ENCODE measurements at places on chromosomes 1 and 21.

- DNase-seq: no peak
Observed at GRCh38 chr1:218646288-218646687, 301.2 kb downstream of the TGFB2 start.

DNA sequence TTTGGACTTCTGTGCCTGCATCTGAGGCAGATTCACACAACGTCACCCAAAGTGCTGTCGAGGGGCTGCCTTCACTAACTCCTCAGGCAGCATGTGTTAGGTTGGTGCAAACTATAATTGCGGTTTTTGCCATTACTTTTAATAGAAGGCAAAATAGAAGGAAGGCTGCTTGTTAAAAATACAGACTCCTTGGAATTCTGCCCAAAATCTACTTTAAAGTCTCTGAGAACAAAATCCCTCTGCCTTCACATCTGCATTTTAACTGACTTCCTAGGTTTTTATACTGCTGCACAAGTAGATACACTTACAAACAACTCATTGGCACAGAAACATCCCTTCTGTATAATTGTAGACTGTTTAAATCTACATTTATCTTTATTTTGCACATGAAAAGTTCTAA is 41.3 kb upstream of the SLC19A2 start:
- no peak for DNase-seq

GRCh38 chr21:42403611-42404231 is at the start of gene UBASH3A:
UBASH3A (plus strand) TSS chr21:42403902; CDS start chr21:42403946, 44 bp downstream.
- DNase-seq: peak; percentile 81

DNA sequence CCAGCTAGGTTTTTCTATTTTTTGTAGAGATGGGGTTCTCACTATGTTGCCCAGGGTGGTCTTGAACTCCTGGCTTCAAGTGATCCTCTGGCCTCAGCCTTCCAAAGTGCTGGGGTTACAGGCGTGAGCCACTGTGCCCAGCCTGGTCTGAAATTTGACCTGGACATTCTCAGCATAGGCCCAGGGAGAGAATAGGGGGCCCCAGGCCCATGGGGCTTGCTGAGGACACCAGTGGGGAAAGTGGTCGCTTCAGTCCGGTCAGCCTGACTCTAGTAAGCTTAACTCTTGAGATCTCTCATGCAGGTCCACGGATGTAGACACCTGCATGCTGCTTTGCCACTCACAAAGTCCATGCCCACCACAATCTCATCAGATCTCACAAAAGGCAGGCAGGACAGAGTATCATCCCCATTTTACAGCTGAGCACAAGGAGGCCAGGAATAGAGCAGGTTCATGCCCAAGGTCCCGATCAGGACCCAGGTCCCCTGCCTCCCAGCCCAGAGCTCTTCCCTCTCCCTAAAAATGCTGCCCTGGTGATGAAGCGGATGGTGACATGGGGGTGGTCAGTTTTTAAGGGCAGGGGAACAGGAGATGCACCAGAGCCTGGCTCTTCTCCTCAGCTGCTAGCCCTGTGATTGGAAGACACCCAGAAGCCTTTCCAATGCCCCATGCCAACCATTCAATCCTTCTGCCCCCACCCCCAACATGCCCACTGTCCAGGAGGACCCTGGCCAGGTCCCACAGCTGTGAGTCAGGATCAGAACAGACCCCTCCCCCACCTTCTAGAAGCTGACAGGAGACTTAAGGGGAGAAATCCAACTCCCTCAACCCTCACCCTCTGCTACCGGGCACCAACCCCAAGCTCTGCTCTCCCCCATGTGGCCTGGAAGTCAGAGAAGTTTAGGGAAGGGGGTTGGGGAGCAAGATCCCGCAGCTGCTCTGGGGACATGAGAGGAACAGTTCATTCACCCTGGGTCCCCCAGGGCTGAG is 1.8 kb downstream of the FHL3 start:
- no peak for DNase-seq

DNA sequence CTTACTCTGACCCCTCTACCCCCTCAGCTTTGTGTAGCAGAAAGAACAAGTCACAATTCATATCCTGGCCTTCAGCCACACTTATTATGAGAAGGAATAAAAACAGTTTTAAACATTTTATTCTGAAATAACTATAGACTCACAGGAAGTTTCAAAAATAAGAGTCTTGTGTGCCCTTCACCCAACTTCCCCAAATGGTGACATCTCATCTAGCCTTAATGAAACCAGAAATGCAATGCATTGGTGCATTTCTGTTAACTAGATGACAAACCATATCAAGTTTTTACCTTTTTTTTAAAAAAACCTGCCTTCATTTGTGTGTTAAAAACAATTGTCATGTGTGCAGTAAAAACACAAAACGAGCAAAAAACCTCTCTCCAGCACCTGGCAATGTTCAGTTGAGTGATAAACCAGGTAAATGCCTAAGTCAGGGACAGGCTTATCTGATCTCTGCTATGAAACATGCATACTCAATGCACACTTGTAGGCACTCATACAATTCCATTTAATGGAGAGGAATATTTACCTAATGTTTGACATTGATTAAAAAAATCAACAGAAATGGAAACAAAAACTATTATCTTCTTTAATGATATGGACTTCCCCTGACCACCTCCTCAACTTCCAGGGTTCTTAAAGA is 51.5 kb downstream of the SH3BGR start:
- DNase-seq: no peak

- no peak for DNase-seq
Observed at GRCh38 chr1:36238433-36238832, 14.2 kb downstream of the THRAP3 start.

DNA sequence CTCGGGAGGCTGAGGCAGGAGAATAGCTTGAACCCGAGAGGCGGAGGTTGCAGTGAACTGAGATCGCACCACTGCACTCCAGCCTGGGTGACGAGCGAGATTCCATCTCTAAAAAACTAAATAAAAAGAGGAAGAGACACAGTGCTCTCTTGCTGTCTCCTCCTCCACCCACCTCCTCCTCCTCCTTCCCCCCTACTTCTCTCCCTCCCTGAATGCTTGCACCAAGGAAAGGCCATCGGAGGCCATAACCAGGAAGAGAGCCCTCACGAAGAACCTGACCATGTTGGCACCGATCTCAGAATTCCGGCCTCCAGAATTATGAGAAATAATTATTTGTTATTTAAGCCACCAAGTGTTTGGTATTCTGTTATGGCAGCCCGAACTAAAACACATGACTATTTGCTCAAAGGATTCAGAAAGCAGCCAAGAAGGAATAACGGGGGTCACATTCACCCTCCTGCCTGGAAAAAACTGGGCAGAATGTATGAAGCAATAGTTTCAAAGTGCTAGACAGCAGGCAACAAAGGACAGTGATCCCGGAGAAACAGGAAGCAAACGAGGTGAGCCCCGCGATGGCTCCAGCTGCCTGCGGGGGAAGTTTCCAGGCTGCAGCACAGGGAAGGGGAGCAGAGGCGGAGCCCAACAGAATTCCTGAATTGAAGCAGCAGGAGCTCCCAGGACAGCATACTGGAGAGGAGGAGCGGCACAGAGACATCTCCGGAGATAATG is 35.8 kb downstream of the LDLRAD1 start:
- no peak for DNase-seq

- DNase-seq: no peak
Observed at GRCh38 chr1:37423810-37424209, 50.6 kb upstream of the ZC3H12A start.

- no peak for DNase-seq
Observed at GRCh38 chr21:44085491-44086321, 21.5 kb upstream of the PWP2 start.

GRCh38 chr21:39489380-39489924 is 37.7 kb downstream of the SH3BGR start:
- DNase-seq: no peak

GRCh38 chr1:214958486-214958885 is 124.1 kb upstream of the KCNK2 start:
- DNase-seq: no peak

DNA sequence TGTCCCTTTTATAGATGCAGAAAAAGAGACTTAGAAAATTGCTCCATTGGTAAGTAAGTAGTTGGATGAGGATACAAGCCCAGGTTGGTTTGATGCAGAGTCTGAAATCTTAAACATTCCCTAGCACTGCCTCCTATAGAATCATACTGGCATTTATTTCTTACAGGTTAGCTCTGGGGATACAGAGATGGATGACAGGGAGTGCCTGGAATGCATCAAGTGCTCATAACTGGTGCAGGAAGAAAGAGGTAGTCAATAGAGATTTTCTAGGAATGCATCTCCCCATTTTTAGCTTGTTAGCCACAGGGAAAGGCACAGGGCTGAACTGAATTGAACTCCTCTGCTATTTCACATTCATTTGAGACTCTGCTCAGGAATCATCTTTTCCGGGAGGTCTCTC is 269.0 kb upstream of the USP24 start:
- no peak for DNase-seq

DNA sequence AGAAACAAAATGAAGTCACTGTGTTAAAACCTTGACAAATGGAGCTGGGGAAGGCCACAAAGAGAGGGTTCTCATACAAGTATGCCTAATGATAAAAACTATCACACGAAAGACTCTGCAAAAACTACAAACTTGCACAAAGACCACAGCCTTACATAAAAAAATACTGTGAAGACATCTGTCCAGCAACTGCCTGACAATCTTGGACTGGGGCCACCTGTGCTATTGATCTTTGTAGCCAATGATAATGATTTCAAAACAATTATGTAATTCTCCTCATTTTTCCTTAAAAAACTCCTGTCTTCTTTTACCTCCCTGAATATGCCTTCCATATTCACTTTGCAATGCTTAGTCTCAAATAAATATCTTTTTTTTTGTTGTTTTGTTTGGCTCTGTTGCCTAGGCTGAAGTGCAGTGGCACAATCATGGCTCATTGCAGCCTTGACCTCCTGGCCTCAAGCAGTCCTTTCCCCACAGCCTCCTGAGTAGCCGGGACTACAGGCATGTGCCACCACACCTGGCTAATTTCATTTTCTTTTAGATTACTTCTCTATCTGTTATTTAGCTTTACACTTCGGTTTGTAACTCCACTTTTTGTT is 79.4 kb upstream of the RHOU start:
- no peak for DNase-seq

- no peak for DNase-seq
Observed at GRCh38 chr1:4404854-4405590, 249.4 kb upstream of the AJAP1 start.

- DNase-seq: peak; percentile 87
Observed at GRCh38 chr1:85307987-85308832, 31.8 kb upstream of the BCL10 start.

GRCh38 chr1:153475282-153475681 is 14.8 kb upstream of the S100A7 start:
- no peak for DNase-seq

GRCh38 chr1:83641206-83641658 is 357.7 kb downstream of the TTLL7 start:
- DNase-seq: no peak

GRCh38 chr21:23507501-23507900 is 2099.8 kb downstream of the MRPL39 start:
- DNase-seq: no peak

DNA sequence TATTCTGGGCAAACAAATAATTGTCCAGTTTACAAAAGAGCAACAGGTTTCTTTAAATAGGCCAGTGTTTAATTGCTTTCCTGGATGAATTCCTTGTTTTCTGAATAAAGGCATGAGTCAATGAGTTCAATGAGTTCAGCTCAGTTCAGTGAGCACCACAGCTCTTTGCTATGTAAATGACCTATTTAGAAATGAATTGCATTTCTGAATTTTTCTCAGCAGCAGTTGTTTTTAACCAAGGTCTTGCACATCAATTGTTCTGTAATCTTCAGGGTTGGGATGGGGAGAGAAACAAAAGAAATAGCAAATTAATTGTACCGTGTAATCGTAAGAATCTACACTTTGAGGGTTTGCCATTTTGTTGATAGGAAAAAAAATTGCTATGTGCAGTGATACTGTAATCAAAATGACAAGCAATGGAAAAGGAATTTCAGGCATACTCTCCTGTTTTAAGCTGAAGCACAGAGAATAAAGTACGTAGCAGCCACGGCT is 45.7 kb downstream of the MIS18A start:
- DNase-seq: no peak
